Right renal pelvis (tissue), 4 donors: ENCODE measurements at places on chromosomes 16 and 17. TPM values are rescaled to one million over a fixed set of nuclear protein-coding genes. Genes with fewer than 3 reads are reported as not detected.

The TPPP3 gene
- polyA plus RNA-seq: 59.1 TPM

The ZG16B gene
- 0.50 TPM for polyA plus RNA-seq

DNA sequence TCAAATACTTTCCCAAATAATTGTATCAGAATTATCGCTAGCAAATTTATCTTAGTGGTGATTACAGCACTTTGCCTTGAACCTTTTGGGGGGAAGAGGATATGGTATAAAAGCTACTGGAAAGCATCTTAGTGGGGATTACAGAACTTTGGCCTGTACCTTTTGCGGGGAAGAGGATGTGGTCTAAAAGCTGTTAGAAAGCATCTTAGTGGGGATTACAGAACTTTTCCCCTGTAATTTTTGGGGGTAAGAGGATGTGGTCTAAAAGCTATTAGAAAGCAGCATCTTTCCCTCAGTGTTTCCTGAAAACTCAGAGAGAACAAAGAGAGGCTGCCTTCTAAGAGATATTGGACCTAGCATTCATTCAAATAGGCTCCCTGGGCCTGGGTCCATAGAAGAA, 4.1 kb downstream of the SLFN12 start:
- DNase-seq: no peak

- no peak for DNase-seq
Measured at GRCh38 chr17:67531291-67531690, 154.2 kb downstream of the PITPNC1 start.
